ENCODE measurements at places on chromosomes 1 and 21.

- DNase-seq = no peak
Measured at GRCh38 chr1:79695138-79695537, 688.6 kb upstream of the ADGRL4 start.

DNA sequence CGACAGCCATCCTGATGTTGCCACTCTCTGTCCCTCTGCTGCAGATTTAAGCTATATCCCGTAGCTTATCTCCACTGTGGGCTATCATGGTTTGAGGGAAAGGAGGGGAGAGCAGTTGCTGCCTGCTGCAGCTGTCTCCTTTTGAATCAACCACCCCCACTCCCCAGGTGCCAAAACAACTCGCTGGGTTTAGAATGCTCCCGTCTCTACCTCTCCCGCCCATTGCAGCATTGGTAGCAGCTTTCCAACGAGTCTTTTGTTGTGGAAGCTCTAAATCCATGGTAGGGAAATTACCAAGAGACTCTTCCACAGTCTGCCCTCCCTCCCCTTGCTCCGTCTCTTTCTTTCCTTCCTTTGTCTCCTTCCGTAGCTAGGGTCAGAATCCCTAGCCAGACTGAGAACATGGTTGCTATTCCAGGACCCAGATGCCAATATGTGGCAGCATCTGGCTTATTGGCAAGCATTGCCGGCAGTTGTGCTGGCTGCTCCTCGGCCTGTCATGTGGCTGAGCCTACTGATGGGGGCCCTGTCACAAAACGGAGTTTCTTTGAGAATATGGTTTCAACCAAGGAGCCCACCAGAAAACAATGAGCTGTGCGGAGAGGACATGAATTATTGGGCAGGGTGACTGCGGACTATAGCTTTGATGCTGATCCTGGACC, 230.7 kb downstream of the RPS6KC1 start:
- DNase-seq = no peak

DNA sequence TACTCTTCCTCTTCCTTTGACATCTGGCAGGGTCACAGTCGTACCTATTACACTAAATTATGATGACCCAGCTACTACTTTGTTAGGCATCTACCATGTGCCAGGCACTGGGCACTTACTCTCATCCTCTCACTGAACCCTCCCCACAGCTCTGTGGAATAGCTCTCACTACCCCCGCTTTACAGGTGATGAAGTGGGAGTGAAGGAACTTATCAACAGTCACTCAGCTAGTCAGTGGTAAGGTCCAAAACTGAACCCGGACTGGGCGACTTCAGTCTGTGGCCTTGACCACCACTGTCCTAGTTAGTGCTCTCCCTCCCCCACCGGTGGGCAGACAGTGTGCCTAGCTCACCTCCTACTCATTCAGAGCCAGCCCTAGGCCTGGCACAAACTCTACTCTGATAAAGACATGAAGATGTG, 12.3 kb downstream of the ADGRB2 start:
- no peak for DNase-seq

GRCh38 chr1:232764458-232765251, 40.6 kb upstream of the MAP10 start:
- DNase-seq = no peak

Measured in activated T-helper 1 cell treated with anti-CD3 and anti-CD28 coated beads, Interleukin-2, amount 50 U/mL, for 16 hours (primary cell).